ENCODE measurements at places on chromosomes 2 and 18.

DNA sequence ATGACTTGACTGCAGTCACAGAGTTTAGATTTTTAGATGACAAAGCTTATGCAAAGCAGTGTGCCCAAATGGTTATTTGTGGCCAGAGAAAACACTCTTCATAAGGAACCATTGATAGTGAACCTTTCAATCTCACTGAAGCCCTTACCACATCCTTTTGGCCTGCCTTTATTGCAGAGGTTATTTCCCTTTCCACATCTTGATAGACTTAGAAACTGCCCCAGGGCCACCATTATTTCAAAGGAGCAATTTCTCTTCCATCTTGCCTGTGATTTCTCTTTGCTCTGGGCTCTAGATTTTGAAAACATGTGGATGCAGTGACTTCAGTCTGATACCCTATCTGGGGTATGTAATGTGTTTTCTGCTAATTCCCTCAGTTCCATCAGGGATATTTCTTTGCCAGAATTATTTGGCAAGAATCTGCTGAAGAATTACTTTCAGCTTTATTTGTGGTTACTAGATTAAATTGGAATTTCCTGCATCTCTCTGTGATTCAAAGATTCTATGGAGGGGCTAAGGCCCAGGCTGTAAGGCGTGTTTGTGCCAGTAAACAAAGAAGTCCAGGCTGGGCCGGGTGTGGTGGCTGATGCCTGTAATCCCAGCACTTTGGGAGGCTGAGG, 51.0 kb downstream of the MOGAT1 start:
- peak; percentile 88 for DNase-seq

DNA sequence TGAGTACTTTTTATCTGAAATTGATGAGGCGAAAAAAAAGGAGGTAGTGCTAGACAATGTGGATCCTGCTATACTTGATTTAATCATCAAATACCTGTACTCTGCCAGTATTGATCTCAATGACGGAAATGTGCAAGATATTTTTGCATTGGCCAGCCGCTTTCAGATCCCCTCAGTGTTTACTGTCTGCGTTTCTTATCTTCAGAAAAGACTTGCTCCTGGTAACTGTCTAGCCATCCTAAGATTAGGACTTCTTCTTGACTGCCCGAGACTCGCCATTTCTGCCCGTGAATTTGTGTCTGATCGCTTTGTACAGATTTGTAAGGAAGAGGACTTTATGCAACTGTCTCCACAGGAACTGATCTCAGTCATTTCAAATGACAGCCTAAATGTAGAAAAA, 453 bp downstream of the KLHL41 start:
- DNase-seq = no peak

- no peak for DNase-seq
Measured at GRCh38 chr2:29269095-29269764, 154.0 kb downstream of the CLIP4 start.

GRCh38 chr2:198173242-198173641, 368.8 kb downstream of the PLCL1 start:
- DNase-seq = no peak

GRCh38 chr2:195458936-195459335, 198.1 kb upstream of the SLC39A10 start:
- DNase-seq = no peak

- DNase-seq = no peak
Measured at GRCh38 chr2:112255875-112256274, 1.0 kb upstream of the ZC3H8 start.

DNA sequence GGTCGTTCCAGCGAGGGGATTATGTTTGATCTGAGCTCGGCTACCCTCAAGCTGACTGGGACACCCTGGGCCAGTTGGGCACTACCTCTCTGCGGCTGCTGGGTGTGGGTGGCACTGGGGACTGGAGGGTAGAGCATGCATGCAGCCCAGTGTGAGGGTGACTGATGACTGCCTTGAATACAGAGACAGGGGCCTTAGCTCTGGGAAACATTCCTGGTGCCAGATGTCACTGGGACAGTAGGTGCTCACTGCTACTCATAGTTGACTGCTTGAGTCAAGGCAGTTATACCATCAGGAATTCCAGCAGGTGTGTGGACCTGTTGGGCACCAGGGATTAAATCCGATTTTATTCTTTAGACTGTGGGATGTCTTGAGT, 33.6 kb upstream of the ATP6V1B1 start:
- no peak for DNase-seq

- peak; percentile 61 for DNase-seq
Measured at GRCh38 chr2:12006850-12007249, 260.4 kb downstream of the LPIN1 start.

GRCh38 chr18:48514786-48515185, 24.0 kb upstream of the CTIF start:
- no peak for DNase-seq

DNA sequence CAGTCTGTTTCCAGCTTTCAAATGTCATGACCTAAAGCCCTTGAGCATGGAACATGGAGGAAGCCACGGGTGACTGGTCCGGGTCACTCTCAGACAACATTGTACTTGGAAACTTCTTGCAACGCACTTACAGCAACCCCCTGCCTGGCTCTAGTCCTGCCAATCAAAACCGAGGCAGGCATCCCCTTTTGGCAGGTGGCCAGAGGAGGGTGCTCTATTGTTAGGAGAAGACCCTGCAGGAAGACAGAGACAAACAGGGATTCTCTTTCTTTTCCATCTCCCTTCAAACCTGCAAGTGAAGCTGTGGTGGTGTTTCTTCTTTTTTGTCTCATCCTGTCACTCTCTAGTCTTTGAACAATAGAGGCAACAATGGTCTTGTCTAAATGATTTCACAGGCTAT, 667.2 kb downstream of the ZEB2 start:
- no peak for DNase-seq

DNA sequence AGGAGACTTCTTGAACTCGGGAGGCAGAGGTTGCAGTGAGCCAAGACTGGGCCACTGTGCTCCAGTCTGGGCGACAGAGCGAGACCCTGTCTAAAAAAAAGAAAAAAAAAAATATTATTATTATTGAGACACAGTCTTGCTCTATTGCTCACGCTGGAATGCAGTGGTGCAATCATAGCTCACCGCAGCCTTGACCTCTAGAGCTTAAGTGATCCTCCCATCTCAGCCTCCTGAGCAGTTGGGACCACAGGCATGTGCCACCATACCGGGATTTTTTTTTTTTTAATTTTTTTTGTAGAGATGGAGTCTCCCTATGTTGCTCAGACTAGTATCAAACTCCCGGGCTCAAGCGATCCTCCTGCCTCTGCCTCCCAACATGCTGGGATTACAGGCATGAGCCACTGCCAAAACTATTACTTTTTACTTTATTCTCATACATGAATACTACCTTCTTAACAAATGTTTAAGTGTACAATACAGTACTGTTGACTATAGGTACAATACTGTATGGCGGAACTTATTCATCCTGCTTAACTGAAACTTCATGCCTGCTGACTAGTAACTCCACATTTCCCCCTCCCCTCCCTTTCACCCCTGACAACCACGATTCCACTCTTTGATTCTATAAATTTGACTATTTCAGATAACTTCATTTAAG, 15.5 kb downstream of the FBXO11 start:
- DNase-seq = no peak

GRCh38 chr2:62611854-62612253, 93.7 kb upstream of the EHBP1 start:
- peak; percentile 48 for DNase-seq

DNA sequence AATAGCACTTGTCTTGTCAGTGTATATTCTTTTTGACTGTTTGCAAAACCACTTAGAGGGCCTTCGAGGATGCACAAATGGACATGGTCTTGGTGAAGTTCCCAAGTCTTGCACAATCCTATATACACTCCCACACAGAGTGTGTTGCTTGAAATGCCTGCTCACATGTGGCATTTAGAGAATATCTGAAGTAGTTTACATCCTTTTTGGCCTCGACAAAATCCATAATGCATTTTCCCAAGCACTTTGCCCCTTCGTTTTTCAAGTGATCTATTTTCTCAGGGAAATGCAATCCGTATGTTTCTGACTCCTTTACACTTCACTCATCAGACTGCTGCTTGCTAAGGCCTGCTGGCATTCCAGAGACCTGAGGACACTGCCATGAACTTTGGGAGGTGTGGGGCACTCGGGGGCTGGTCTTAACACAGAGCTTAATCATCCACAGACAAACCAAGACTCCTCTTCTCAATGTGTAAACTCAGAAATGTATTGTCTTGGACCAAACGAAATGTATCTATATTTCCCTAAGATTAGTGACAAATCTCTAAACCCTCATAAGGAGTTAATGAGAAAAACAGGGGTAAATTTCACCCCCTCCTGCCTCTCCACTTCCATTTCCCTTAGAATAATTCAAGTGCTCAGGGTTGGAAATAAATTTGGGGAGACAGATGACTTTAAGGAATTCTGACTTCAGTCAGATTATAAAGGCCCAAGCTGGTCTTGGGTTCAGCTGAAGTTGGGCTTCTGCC, 219.3 kb upstream of the APCDD1 start:
- DNase-seq = peak; percentile 85

GRCh38 chr18:36415625-36416024, 118.1 kb downstream of the FHOD3 start:
- DNase-seq = peak; percentile 52

DNA sequence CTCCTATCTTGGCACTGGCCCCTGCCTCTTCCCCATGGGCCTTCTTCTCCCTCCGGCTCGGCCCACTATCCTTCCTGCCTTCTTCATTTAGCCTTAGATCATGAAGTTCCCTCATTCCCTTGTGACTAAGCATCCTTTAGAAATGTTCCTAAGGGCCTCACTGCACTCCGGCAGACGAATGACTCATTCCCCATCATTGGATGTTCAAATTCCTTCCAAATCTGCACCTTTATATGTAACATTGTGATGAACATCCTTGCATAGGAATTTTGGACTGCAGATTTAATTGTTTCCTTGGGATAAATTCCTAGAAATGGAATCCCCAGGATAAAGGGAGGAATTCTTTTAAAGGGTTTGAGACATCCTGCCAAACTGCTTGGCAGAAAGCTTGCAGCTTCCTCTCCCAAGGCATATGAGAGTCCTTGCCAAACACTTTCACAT, 19.0 kb downstream of the CRACDL start:
- peak; percentile 92 for DNase-seq

DNA sequence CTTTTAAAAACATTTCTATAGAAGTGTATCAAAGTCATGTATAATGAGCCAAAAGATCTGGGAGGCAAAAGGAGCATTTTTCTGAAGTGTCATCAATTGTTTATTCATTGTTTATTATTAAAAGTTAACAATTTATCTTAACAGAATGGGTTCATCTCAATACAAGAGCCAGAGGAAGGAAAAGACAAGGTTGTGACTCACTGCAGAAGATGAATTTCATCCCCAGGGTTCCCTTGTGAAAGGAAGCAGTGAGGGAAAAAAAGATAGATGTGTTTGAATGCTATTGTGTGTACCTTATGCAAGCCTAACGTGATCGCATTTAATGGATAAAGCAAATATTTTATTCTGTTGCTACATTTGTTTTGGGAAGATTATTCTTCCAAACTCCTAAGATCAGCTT, 286.3 kb downstream of the PIEZO2 start:
- no peak for DNase-seq
